ENCODE measurements at places on chromosomes 7 and 10.

- no peak for DNase-seq
Observed at GRCh38 chr10:107148906-107149305, 15.6 kb downstream of the SORCS1 start.

DNA sequence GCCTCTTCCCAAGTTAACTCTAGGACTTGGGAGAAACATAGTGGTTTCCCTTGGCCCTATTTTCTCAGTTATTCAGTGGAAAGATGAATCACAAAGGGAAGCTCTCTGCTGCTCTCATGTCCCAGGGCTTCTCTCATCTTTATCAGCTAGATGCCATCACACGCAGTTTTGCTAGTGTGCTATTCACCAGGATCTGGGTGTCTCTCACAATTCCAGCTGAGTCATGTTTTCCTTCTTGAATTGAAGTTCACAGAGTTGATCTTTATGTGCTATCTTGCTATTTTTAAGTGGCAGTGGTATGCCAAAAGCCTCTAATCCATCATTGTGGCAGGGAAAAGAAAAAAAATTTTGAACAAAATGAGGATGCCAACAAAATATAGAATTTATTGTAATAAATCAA lies 101.3 kb downstream of the TWIST1 start:
- DNase-seq = no peak

GRCh38 chr10:104638861-104639589 lies 2.1 kb upstream of the SORCS3 start:
- no peak for DNase-seq

GRCh38 chr7:19143881-19144574 lies 1.2 kb downstream of the FERD3L start:
- no peak for DNase-seq

DNA sequence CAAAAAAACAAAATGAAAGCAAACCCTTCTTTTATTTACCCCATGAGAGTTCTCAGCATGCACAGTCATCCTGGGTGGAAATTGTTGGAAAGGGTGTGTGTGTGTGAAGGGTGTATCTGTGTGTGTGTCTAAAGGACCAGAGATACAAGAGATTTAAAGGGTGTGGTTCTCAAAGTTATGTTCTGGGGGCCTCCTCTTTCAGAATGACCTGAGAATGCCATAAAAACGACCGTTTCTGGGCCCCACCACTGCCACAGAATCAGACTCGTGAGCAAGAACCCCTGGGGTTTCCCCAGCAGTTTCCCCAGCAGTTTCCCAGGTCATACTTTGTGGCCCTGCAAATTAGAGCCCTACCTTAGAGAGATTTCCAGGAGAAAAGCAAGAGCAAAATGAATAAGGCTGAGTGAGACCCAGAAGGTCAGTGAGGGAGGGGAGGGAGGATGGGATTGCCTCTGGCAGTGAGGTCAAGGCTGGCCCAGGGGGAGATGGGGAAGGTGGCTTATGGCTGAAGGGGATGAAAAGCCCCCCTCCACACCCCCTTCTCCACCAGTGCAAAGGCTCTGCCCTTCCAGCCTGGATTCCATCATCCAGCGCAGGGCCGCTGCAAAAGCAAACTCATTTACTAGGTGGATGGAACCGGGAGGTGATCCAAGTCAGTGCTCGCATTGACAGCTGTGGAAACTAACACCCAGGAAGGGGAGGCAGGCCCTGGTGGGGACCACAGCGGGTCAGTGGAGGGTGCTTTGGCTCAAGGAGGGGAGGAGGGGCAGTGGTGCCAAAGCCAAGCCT lies 10.2 kb downstream of the PYROXD2 start:
- DNase-seq = no peak

DNA sequence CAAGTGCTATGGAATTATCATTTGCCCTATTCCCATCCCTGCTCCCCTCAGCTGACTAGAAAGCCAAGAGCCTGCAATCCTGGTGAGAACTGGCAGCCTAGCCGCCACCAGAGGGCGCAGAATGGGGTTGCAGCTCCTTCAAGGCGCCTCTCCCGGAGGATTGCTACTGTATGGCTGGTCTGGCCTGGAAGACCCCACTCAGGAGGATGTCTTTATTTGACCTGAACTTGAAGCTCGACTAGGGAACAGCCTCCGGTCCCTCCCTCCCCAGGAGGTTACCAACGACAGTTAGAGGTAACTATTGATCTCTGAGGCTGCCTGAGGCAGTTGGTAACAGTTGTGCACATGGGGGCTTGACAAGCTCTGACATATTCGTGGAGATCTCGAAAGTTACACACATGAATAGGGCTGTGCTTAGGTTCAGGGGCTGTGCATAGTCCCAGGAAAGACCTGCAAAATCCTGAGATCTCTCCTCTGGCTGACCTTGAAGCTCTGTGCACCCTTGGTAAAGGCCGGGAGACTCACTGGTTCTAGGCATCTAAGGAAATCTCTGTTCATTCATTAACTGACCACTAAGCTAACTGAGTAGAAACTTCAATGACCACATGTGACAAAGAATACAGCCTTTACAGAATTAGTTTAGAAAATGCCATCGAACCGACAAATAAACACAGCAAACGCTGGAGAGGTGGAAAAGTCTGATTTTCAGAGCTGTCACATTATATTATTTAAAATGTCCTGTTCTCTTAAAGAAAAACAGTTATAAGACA lies 65.7 kb downstream of the TSPAN12 start:
- peak; percentile 70 for DNase-seq
